ENCODE measurements at places on chromosomes 5 and 9.

DNA sequence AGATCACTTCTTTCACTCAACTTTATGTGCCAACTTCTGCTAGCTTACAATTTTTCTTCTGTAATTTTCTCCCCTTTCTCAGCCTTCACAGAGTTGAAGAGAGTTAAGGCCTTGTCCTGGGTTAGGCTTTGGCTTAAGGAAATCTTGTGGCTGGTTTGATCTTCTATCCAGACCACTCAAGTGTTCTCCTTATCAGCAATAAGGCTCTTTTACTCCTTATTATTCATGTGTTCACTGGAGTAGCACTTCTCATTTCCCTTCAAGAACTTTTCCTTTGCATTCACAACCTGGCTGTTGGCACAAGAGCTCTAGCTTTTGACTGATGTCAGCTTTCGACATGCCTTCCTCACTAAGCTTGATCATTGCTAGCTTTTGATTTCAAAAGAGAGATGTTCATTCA is 86.9 kb upstream of the ALDH1B1 start:
- DNase-seq = no peak

DNA sequence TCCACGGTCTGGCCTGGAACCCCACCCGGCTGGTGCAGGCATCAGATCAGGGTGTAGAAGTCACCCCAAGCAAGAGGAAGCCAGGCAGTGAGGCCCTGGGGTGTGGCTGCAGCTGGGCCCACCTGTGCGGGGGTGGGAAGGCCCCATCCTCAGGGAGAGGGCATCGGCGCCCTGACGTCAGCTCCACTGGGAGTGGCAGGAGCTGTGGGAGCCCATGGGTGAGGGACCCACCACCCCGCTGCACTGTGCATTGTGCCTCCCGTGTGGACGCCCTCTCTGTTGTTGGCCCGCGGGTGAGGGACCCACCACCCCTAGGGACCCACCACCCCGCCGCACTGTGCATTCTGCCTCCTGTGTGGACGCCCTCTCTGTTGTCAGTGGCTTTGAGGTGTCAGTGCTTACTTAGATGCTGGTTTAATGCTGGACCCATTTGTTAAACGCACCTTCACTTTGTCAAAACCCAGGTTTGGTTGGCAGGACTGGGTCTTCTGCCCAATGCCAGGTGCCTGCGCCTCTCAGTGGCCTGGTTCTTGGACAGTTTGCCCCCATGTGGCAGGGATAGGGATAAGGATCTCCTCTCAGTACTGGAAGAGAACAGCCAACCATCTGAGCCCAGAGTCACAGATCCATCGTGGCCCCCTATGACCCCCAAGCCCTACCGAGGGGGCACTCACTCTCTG is 6.9 kb upstream of the EXOC3 start:
- no peak for DNase-seq

GRCh38 chr9:127444921-127445850 is 6.0 kb downstream of the RPL12 start:
- DNase-seq = no peak

- DNase-seq = no peak
These were observed 46.3 kb upstream of the TNFSF15 start for GRCh38 chr9:114852050-114852594.

DNA sequence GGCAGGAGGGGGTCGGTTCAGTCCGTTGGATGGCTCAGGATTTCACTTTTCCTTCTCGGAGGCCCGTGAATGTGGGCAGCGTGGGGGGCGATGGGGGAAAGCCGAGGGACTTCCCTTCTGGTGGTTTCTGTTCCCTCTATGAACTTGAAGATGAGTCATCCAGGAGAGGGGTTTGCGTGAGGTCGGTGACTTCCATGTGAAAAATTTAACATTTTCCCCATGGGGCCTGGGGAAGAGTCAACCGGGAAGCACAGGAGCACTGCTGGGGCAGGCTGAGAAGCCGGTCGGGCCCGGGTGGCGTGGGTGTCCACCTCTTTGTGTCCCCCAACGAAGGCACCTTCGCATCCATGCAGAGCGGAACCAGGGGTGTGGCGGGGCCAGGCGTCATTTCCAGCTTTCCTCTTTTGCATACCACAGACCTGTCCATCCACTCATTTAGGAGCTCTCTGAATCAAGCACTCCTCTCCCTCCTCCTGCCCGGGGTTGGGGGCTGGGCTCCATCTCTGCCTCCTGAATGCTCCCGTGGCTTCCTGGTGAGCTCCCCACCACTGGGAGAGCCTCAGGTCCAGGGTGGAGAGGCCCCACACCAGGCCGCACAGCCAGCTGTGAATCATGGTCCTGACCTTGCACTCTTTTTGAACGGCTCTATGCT is 68.4 kb downstream of the ANKRD33B start:
- no peak for DNase-seq

- DNase-seq = no peak
These were observed 4.0 kb downstream of the GADD45G start for GRCh38 chr9:89608641-89609335.

GRCh38 chr5:136046246-136046645 is 17.5 kb downstream of the TGFBI start:
- DNase-seq = no peak

GRCh38 chr9:81077572-81077971 is 611.8 kb downstream of the TLE1 start:
- no peak for DNase-seq

DNA sequence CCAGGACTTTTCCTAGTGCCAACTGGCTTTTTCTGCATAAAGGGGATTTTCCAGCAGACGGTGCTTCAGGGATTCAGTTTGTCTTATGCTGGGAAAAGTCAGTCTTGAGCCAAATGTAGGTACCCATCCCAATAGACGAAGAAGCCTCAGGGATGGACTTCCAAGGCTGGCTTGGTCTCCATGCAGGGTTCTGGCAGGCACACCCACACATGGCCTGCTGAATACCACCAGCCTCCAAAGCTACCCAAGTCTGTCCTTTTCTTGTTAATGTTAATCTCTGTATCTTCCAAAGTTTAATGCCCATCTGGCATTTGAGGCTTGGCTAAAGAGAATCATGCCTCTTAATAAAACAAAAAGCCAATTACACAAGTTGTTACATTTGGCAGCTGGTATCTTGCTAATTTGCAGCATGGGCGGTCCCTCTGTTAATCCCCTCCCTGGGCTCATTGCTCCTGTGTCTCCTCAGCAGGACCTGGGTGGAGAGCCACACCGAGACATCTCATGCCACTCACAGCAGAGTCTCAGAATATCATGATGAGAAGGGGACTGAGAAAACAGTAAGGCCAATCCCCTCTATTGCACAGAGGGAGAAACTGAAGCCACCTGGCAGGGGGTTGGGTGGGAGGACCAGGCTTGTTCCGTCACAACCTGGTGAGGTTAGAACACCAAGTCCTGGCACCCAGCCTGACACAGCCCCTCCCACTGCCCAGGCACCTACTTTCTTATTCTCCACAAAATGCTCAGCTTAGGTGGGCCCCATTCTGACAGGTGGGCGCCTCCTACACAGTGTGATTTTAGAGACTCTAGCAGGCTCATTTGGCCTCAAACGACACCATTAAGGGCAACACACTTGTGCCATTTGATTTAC is 243.2 kb downstream of the FSTL4 start:
- DNase-seq = no peak

DNA sequence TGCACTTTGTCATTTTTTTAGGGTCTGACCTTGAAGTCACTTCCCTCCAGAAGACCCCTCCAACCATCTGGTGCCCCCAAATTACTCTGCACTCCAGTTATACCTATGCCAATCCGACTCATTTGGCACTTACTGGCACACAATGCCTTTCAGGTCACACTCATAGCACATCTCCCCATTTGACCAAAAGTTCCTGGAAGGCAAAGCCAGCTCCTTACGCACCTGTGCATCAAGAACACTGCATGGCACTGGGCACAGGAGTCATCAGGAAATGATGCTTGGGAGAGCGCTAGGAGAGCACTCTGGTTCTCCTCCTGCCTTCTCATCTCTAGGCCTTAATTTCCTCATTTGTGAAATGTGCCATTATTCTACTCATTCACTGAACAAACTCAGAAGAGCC is 2.9 kb downstream of the TNIP1 start:
- no peak for DNase-seq

DNA sequence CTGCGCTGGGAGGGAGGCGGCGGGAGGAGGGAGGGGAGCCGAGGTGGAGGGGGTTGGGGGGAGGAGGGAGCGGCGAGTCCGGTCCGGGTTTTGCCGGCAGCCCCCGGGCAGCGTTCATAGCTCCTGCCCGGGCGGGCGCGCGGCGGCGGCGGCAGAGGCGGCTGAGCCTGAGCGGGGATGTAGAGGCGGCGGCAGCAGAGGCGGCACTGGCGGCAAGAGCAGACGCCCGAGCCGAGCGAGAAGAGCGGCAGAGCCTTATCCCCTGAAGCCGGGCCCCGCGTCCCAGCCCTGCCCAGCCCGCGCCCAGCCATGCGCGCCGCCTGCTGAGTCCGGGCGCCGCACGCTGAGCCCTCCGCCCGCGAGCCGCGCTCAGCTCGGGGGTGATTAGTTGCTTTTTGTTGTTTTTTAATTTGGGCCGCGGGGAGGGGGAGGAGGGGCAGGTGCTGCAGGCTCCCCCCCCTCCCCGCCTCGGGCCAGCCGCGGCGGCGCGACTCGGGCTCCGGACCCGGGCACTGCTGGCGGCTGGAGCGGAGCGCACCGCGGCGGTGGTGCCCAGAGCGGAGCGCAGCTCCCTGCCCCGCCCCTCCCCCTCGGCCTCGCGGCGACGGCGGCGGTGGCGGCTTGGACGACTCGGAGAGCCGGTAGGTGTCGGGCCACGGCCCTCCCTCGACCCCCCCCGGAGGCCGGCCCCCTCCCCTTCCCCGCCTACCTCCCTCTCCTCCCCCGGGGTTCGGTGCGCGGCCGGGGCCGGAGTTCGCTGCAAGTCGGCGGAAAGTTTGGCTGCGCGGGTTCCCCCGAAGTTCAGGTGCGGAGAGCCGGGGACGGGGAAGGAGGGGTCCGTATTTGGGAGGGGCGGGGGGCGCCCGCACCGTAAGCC is at the start of gene CXXC5:
TSS of gene CXXC5 (plus strand) at position 145 of the 877 bp plus-strand sequence. CDS start 32,175 bp downstream, outside the sequence.
- DNase-seq = no peak

GRCh38 chr5:3118340-3118739 is 366.9 kb upstream of the IRX2 start:
- no peak for DNase-seq

DNA sequence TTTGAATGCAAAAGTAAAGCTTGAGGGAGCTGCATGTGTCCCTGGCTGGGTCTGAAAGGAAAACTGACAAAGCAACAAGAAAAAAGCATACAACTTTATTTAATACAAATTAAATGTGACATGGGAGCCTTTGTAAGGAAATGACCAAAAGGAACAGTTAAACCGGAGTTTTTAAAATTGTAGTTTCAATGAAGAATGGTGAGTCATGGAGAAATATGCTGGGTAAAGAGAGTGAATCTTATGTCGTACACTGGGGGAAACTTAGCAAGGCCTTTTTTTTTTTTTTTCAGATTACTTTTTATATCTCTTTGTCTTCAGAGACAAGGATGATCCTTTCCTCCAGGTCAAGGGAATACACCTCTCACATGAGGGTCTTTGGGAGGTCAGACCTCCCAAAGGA is 50.1 kb upstream of the FBXL17 start:
- DNase-seq = no peak

DNA sequence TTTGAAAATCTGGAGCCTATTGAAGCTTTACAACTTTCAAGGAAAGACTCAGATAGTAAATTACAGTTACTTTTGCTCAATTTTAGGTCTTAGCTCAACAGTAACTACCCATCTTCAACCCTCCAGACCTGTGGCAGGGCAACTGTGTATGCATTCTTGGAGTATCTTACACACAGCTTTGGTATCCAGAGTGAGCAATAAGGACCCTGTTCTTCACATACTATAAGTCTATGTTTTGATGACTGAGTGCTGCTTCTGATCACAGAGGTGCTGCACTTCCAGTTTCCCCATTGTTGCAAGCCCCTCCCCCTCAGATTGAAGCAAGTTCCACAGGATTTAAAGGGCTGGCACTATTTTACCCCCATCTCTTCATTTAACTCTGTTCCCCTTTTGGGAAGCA is 737.4 kb upstream of the GRAMD2B start:
- DNase-seq = no peak

DNA sequence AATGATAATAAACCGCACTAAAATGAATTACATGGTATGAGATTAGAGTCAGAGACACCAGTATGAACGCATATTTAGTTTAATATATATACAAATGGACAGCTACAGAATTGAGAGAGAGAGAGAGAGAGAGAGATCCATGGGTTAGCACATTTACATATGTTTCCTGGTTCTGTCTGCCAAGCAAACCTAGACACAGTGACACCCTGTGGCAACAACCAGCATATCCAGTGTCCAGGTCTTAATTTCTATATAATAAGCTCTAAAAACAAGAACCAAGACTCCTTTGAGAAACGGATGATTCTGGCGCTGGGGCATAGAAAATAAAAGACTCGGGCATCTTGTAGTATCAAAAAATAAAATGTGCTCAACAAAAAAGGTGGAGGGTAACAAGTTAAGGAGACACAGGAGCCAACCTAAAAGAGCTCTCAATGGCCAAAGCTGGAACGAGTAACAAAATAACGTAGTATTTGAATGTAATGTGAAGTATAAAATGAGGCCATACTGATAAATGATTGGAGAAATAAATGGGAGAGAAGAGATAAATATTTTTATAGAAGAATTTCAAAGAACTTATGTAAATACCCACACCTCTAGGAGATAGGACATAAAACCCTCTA is 84.5 kb downstream of the RFX3 start:
- DNase-seq = no peak

DNA sequence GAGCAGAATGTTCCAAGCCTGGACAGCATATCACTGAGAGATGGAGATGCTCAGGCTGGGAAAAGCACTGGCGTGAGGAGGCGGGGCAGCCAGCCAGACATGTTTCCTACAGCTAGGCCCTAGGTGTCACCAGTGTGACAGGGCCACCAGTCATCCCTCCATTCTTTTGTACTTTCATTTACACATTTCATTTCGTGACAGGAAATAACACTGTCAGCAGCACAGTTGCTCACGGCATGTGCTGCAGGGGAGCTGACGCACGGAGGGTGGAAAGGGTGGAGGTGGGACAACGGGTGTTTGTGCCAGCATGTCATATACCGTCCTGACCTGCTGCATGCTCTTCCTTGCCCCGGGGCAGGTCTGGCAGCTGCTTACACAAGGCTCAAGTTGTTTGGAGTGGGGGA is 14.8 kb upstream of the CEMIP2 start:
- DNase-seq = peak; percentile 56

GRCh38 chr9:23663125-23663524 is 162.9 kb downstream of the ELAVL2 start:
- no peak for DNase-seq

DNA sequence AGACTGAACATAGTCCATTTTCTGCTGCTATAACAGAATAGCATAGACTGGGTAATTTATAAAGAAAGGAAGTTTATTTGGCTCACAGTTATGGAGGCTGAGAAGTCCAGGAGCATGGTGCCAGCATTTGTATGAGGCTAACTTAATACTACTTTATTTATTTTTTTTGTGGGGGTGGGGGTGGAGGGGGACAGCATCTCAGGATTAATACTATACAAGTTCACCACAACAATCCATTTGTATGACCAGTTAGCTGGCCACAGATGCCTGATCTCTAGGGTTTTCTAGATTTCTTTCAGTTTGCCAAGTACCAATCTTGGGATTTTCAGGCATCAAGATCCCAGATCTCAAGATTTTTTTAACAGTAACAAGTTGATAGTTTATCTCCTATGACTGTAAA is 20.3 kb downstream of the ANGPTL2 start:
- no peak for DNase-seq

- DNase-seq = no peak
These were observed 34.9 kb upstream of the STOM start for GRCh38 chr9:121404906-121405305.

GRCh38 chr5:143964919-143965318 is 153.0 kb downstream of the HMHB1 start:
- DNase-seq = no peak
